ENCODE measurements at places on chromosomes 4 and X.

DNA sequence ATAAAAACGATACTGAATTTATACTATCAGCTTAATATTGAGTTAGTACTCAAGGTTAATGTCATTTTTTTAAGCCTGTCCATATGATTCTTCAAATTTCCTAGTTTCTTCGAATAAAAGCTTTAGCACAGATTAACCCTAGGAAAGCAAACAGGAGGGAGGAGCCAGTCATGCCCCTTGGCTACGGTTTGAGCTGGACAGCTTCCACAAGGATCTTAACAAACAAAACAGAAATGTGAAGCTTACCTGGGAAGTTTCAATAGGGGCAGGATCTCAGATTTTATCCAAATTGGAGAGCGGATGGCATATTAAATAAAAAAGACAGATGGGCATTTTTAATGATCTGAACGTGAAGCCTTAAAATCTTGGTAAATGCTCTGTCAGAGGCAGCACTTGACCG, 2.3 kb downstream of the NWD2 start:
- DNase-seq, result no peak

GRCh38 chrX:53421772-53422085, 725 bp downstream of the SMC1A start:
- DNase-seq, result no peak

DNA sequence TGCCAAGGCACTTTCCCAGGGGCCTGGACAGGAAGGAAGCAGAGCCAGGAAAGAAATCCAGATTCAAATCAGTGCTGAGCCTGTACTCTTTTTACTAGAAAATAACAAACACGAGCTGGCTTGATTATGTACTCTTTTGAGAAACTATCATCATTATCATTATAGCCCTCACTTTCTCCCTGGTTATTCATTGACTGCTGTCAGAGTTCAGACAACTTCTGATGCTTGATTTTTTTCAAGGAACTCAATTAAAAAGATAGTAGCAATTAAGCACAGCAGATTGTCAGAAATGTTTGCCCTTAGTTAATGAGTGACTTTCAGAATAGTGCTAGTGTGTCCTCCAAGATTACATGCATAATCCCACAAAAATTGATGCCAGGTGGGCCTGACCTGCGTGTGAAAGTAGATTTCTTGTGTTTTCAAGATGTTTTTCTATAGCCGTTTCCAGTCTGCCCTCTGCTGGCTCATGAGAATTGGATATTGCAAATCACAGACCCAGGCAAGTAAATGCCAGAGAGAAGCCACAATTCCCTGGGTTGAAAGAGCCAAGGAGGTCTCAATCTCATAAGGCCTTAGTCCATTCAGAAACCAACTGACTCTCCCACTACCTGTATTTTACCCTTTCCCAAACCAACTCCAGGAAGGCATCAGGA, 14.3 kb upstream of the PNPLA4 start:
- no peak for DNase-seq

GRCh38 chr4:168743131-168743530, 246.3 kb downstream of the PALLD start:
- no peak for DNase-seq

DNA sequence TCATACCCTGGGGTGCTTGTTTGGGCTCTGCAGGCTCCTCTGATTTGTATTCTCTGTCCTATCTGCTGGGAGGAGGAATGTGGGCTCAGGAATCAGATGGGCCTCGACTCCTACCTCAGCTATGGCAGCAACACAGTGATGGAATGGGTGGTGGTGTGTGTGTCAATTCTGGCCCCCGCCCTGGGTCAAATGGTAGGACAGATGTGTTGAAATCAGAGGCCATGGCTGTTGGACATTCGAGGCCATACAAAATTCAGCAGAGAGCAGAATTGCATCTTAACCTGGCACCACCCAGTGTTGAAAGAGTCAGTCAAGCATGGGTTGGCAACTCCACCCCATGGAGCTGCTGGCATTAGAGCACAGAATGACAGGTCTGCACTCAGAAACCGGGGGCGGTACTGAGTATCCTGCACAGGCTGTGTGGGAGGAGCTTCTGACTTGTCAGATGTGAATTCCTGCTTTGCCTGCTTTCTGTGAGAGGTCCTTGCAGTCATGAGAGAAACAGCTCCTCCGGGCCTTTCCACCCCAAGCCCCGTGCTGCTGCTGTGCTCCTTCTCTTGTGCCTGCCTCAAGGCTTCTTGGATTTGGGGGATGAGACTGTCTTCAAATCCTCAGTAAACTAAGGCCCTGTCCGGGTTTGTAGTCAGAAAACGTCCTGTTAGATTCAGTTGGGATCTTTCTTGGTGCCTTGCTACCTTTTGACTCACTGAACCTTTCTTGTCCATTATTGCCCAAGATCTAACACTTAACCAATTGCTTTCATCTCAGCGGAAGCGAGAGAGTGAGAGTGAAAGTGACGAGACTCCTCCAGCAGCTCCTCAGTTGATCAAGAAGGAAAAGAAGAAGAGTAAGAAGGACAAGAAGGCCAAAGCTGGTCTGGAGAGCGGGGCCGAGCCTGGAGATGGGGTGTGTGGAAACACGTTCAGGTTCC, 13.0 kb downstream of the DKC1 start:
- DNase-seq, result no peak

GRCh38 chr4:139229534-139230039, 50.4 kb downstream of the MGARP start:
- no peak for DNase-seq

GRCh38 chr4:150248181-150248580, 169.9 kb downstream of the DCLK2 start:
- DNase-seq, result no peak

DNA sequence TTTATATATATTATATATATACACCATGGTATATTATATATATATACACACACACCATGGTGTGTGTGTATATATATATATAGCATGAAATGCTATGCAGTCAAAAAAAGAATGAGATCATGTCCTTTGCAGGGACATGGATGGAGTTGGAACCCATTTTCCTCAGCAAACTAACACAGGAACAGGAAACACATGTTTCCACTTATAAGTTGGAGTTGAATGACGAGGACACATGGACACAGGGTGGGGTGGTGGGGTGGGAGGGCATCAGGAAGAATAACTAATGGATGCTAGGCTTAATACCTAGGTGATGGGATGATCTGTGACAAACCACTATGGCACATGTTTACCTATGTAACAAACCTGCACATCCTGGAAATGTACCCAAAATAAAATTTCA, 293.6 kb upstream of the NDST3 start:
- no peak for DNase-seq

DNA sequence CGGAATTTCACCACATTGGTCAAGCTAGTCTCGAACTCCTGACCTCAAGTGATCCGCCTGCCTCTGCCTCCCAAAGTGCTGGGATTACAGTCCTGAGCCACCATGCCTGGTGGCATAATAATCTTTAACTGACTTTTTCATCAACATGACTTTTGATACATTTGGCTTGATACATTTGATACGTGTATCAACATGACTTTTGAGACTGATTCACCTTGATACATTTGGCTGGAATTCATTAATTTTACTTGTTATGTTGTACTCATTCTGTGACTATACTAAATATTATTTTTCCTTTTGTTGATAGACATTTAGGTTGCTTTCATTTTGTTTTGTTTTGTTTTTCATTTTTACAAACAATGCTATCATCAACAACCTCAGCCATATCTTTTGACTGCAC, 6.3 kb downstream of the TMEM154 start:
- DNase-seq, result no peak

GRCh38 chr4:10108391-10108790, 8.2 kb downstream of the WDR1 start:
- no peak for DNase-seq

DNA sequence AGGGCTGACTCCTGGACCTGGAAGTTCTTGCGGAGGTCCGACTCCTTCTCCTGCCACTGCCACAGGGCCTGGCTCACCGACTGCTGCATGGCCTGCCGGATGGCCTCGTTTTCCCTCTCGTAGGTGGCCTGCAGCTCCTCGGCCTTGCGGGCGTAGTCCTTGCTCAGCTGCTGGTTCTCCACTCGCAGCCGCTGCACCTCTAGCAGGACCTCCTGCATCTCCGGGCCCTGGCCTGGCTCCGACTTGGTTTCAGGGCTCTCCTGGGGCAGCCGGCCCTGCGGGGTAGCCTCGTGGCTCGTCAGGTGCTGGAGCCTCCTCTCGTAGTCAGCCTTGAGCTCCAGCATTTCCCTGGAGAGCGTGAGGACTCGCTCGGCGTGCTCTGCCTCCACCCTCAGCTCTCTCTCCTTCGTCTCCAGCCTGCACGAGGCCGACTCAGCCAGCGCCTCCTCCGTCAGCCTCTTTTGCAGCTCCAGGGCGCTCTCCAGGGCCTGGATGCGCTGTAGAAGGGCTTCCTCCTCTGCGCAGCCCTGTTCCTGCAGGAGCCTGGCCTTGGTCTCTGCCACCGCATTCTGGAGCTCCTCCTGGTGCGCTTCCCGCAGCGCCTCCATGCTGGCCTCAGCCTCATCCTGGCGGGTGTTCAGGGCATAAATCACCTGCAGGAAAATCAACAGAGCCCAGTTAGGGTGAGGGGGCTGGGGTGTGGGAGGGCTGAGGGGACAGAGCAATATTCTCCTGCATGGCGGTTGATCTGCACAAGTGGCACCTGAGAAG, 72.2 kb downstream of the FAM184B start:
- DNase-seq, result no peak

DNA sequence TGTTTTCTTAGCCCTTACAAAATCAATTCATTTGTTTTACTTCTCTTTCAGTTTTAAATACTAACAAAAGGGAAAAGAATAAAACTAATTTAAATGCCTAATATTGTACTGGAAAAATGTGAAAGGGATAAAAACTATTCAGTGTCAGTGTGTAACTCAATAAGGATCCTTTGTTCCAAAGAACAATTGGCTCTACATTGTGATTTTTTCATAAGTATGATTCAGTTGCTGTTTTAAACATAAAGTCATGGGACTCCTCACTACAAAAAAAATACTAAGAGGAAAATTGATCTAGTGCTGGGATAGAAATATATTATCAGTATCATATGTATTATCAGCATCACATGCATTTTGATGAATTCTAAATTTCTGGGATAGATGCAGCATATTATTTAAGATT, 199.4 kb upstream of the TRAM1L1 start:
- DNase-seq, result no peak
